ENCODE measurements at places on chromosomes 5 and 9. TPM values are rescaled to one million over a fixed set of nuclear protein-coding genes. Genes with fewer than 3 reads are reported as not detected.

DNA sequence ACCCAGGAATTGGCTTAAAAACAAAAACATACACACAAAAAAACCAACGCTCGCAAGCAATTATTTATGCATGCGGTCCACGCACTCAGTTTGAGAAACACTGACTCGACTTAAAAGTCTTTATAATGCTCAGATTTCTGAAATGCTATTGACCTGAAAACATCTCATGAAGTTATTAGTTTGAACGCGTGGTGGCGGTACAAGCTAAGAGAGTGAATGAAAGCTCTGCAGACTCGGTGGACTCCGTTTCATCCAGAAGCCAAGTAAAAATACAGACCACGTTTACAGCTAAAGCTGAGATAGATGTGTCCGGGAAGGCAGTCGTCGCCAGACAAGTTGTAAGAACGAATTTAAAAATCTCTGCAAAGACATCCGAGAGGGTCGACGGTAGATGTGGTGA, at the start of gene PCDHB6:
Gene PCDHB6 (plus strand): TSS at position 246 of the 400 bp plus-strand sequence. CDS start 201 bp downstream, outside the sequence.
- no peak for DNase-seq

- DNase-seq: no peak
These were observed 105.5 kb downstream of the TLR4 start for GRCh38 chr9:117809751-117810150.

GRCh38 chr5:169099801-169100734, 200.9 kb downstream of the SLIT3 start:
- no peak for DNase-seq

GRCh38 chr5:179122411-179123108, 62.4 kb downstream of the ZNF354C start:
- peak; percentile 83 for DNase-seq

DNA sequence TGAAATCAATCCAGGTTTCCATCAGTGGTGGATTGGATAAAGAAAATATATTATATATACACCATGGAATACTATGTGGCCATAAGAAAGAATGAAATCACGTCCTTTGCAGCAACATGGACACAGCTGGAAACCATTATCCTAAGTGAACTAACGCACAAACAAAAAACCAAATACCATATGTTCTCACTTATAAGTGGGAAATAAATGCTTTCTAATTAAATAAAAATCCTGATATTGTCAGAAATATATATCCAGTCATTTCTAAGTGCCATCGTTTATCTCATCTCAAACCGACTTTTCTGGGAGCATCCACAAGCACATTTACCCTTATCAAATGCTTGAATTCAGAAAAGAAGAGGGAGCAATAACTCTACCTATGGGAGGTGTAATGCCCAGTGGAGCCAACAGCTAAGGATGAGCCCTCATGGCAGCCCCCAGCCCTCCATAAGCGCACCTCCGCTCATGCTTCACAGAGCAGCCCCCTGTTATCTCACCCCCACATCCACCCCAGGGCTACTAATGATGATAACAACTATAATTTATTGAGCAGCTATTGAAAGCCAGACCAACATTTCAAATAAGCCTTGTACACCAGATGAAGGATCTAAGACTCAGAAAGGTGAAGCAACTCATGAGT, 101.7 kb upstream of the SPOCK1 start:
- DNase-seq: no peak

DNA sequence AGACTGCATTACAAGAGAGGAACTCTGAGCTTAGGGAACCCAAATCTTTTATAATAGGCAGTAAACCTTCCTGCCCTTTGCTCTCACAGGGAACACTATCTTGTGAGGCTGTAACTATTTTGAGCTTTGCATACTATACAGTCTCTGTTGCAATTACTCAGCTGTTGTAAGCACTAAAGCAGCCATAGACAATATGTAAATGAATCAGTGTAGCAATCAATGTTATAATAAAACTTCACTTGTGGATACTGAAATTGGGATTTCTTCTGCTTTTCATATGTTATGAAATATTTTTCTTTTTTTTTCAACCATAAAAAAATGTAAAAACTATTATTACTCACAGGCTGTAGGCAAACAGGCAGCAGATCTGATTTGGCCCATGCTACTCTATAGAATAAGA, 16.7 kb upstream of the UBQLN1 start:
- no peak for DNase-seq

DNA sequence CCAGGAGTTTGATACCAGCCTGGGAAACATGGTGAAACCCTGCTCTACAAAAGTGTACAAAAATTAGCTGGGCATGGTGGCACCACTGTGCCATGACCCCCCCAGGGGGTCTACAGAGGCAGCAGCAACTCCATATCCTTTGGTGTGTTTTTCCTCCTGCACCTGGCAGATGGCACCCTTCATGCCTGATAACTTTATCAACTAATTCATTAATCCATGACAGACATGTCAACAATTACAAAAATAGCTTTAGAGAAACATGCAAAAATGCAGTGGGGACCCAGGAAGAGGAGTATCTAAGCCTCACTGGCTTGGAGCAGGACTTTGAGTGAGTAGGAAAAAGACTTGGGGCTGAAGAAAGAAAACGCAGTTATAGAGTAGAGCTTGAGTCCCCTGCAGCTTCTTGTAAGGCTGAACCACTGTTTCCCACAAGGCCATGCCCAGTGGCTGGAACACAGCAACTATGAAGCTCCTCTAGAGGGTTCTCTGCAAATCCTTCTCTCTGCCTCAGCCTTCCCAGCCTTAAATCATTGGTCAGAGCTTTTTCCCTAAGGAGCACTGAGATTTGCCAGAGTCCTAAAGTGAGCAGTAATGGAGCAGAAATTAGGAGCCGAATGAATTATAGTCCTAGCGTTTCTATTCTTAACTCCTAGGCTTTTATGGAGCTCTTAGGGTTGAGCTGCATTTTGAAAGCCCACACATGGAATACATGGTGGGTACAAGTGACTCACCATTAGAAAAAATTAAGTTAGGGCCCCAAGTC, 25.5 kb upstream of the B4GALT1 start:
- no peak for DNase-seq

- no peak for DNase-seq
These were observed 708 bp downstream of the RXRA start for GRCh38 chr9:134326724-134327601.

GRCh38 chr9:131270171-131271015, 5.9 kb downstream of the FAM78A start:
- DNase-seq: no peak

DNA sequence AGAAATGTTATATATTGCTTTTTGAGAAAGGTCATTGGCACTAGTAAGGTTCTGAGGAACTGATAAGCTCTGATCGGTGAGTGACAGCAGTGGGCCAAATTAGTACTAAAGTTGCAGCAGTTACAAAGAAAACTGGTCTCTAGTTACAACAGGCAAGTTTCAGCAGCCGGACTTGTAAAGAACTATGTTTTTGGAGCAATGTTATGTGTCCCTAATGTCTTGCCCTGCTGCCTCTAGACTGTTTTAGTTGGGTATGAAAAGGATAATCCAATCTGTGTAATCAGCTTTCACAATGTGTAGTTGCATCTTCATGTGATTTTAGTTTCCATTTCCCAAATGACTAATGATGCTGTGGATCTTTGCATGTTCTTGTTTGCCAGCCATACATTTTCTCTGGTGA, 113.5 kb downstream of the CAMK4 start:
- DNase-seq: no peak

GRCh38 chr5:159324102-159324755, 6.1 kb downstream of the IL12B start:
- no peak for DNase-seq

DNA sequence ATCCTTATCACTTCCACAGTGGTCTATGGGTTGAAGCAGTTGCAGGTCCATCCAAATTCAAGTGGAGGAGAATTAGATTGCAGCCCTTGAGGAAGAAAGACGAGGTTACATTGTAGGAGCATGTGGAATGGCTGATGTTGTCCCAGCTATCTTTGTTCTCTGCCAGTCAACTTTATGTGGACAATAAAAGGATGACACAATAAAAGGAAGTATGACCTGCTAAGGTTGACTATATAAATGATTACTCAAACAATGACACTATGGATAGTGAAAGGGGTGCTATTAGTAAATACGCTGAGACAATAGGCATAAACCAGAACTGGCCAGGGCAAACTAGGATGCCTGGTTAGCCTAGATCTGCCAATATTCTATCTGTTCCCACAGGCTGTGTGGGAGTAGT, 12.8 kb upstream of the ZNF618 start:
- DNase-seq: no peak

- peak; percentile 64 for DNase-seq
These were observed 41.7 kb downstream of the AHRR start for GRCh38 chr5:362978-363765.

DNA sequence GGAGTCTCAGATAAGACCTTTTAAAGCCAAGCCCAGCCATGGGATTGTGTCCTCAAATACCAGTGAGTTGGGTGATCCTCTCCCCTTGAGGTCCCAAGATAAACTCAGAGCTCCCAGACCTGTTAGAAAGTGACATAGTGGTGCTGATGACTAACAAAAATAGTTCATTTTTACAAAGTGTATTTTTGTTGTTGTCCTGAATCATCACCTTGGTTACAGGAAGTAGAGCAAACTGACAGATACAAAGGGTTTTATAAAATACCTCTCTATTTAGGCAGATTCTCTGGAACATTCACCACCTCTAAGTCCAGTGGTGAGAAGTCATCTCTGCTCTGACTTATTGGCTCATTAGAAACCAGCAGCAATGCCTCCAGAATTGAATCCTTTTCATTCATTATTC, 259.3 kb downstream of the CEMIP2 start:
- DNase-seq: no peak

DNA sequence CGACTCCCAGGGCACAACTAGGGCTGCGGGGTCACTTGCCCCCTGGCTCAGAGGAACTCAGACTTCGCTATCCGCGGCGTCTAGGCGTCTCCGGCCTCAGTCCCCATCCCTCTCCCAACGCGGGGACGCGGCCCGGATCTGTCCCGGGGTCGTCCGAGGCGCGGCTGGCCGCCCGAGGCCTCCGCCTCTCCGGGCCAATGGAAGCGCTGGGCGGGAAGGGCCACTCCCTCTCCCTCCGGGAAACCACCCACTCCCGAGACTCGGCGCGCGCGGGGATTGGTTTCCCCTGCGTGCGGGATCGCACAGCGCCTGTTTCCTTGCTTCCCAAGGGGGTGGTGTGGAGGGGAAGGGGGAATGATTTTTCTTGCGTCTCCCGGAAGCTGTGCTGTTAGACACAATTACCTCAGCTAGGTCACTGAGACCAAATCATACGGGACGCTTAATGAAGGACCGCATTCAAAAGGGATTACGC, 38.3 kb downstream of the NR2F1 start:
- peak; percentile 93 for DNase-seq

DNA sequence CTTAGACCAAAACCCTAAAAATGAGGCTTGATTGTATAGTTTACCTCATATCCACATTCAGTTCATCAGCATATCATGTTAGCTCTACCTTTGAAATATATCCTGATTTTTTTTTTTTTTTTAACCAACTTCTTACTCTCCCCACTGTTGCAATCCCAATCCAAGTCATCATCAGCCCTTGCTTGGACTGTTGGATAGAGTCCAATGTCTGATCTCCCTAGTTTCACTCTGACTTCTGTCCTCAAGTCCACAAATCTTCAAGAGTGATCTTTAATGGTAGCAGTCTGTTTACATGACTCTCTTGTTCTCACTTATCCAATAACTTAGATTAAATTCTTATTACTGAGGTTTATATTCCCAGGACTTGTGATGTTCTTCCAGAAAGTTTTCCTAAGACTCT, 30.8 kb downstream of the NAA35 start:
- DNase-seq: no peak

- no peak for DNase-seq
These were observed 40.4 kb upstream of the HMHB1 start for GRCh38 chr5:143771602-143772001.

- no peak for DNase-seq
These were observed 715 bp downstream of the LCN8 start for GRCh38 chr9:136757328-136757727.

DNA sequence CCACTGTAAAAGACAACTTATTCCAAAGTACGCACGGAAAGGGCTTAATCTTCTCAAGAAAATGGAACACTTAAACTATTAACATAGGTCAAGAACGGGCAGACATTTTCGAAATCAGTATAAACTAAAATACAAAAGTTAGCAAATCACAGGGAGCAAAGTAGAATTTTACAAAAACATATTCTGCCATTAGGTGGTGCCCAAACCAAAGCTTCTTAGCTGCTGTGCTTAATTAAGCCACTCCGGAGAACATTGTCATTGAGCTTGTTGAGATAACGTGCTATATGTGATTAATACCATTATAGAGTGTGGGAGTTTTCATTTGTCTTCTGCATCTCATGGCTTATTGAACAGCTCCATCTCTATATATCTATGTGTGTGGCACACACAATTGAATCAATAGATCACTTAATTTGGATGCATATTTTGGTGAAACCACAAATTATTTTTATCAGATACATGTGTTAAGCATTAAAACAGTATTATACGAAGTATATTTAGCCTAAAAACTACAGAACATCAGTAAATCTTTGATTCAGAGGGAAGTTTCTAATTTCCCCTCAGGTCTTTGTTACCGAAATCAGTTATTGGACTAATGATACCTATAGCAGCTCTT, 23.4 kb downstream of the UBLCP1 start:
- no peak for DNase-seq

DNA sequence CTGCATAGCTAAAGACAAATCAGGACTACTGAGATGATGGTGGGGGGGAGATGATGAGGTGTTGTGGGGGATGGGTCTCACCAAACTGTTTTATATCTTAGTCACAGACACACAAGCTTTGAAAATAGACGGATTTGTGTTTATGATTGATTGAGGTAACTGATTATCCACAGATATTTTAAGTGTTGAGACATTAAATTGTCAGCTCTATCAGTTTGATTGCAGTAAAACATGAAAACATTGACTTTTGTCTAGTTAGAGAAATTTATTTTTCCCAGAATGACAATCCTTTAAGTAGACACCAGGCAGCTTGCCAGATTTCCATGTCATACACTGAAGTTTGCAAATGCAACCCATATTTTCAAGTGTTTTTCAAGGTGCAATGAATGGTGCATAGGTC, 149.8 kb downstream of the NR2F1-AS1 start:
- no peak for DNase-seq

DNA sequence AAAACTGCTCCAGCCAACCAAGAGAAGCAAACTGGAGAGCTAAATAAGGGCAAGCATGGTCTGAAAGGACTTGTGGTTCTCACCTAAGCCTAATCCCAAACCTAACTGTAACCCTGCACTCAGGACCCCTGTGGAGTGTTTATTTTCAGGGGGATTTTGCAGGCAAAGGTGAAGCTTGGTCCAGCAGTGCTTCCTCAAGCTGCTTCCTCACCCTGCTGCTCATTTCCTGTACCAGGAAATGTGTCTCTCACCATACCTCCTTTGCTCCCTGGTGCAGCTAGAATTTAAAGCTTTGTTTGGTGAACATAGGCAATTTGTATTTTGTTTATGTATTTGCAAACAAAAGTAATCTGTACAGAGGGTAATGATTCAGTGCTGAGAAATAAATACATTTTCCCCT, 50.2 kb downstream of the CARTPT start:
- no peak for DNase-seq

GRCh38 chr5:126871441-126871840, 94.5 kb downstream of the LMNB1 start:
- no peak for DNase-seq

Gene LVRN
- 15.9 TPM for total RNA-seq

Gene STC2
- 15.5 TPM for total RNA-seq

Gene NXNL2
- not detected for total RNA-seq

Gene AK8
- total RNA-seq: 1.5 TPM

Gene CAMK2A
- not detected for total RNA-seq

Gene TAF1L
- total RNA-seq: not detected

Gene TNFSF8
- total RNA-seq: 4.6 TPM
